Right forelimb (tissue), 1 donor: ENCODE measurements at places on chromosomes 16 and 17.

GRCh38 chr16:31105677-31106213 lies 2.4 kb upstream of the BCKDK start:
- DNase-seq, result peak; percentile 86

- DNase-seq, result no peak
These were observed 42.6 kb downstream of the SOCS1 start for GRCh38 chr16:11213373-11213772.

- no peak for DNase-seq
These were observed 20.3 kb upstream of the NFATC3 start for GRCh38 chr16:68064791-68065365.

- DNase-seq, result no peak
These were observed 377 bp downstream of the USP32 start for GRCh38 chr17:60391471-60392041.

DNA sequence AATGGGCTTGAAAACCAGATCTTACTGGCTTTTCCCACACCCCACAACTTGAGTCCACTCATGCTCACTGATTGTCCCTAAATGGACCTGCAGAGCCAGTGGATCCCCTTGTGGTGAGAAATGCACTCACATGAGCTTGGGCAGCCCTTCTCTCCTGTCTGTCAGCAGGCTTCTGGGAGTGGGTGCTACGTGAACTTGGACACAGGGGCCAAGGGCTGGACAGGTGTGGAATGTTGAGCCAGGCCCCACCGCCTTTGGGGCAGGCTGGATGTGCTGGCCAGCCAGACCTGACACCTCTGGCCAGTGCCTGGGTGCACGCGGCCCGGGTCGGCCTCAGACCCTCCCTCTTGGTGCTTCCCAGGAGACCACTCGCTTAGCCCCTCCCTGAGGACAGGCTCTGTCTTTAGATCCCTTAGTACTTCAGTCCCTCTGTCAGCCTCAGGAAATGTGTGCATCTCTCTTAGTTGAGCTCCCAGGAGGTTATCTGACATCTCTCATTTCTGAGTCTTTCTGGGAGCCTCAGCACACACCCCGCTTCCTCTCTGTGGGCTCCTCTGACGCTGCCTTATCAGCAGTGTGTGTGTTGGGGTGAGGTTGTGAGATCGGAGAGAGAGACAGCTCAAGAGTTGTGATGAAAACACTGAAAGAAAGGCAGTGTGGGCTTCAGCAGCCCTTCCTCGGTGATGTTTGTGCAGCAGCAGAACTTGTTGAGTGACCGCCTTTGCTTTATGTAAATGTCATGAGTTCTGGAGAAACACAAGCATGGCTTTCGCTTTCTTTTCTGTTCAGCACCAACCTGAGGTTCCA lies 117.0 kb downstream of the RAB11FIP4 start:
- DNase-seq, result peak; percentile 37

DNA sequence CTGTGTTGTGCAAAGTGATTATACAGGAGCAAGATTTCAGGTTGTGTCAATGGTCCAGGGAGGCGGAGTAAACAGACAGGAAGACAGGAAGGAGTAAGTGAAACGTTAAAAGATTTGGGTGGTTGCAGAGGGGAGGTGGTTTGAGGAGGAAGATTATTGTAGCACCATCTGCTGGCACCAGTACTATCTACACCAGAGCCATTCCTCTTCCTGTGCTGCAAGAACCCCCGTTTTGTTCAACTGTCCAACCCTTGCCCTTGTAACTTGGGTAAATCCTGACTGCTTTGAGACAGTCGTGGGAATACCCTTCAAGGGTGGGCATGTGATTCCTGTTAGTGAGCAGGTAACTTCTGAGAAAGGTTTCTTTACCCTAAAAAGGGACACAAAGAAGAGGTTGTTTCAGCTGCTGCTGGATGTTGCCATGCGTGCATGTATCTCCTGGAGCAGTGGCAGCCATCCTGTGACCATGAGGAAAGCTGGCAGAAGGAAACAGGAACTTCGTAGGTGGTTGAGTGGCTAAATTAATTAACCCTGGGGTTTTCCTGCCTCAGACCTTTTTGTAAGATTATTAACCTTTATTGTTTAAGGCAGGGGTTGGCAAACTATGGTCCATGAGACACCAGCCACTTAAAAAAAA lies 124.1 kb downstream of the PRKCA start:
- DNase-seq, result no peak

DNA sequence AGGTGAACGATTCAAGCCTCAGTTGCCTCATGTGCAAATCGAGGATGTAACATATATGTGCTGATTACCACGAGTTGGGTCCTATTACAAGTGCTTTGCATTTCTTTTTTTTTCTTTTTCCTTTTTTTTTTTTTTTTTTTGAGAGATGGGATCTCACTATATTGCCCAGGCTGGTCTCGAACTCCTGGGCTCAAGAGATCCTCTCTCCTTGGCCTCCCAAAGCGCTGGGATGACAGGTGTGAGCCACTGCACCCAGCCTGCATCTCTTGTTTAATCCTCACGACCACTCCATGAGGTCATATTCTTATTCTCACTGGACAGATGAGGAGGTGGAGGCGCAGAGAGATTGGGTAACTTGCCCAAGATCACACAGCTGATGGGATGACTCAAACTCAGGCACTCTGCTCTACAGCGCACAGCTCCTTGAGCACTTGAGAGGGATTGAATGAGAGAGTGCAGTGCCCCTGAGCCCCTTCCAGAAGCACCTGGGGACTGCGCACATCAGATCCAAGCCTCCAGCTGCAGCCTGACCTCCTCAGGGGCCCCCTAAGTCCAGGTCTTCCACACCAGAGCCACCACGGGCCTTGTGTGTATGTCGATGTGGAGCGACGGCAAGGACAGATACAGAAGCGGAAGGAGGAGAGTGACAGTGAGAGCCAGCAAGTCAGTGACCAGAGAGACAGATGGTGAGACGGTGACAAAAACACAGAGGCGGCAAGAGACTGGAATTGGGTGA lies 4.9 kb downstream of the STX1B start:
- no peak for DNase-seq

GRCh38 chr16:53826658-53827057 lies 122.7 kb downstream of the FTO start:
- no peak for DNase-seq

DNA sequence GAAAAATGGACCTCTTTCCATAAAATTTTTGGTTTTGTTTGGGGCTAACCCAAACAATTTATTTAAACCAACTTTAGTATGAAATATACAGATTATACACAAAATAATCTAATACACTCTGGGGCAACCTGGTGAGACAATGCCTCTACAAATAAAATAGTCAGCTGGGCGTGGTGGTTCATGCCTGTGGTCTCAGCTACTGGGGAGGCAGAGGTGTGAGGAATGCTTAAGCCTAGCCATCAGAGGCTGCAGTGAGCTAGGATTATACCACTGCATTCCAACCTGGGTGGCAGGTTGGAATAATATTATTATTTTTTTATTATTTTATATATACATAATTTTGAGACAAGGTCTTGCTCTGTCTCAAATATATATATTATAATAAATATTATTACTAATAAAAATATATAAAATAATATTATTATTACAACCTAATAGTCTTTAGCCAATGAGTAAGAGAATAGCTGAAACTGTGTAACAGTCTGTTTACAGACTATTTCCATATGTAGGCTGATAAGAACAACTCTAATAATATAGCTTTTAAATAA lies 50.5 kb downstream of the GLG1 start:
- no peak for DNase-seq

GRCh38 chr17:67648032-67648905 lies 69.5 kb upstream of the NOL11 start:
- no peak for DNase-seq

- no peak for DNase-seq
These were observed 48.5 kb downstream of the WWOX start for GRCh38 chr16:78147911-78148401.

- DNase-seq, result no peak
These were observed 16.4 kb upstream of the HERPUD1 start for GRCh38 chr16:56915336-56916119.

DNA sequence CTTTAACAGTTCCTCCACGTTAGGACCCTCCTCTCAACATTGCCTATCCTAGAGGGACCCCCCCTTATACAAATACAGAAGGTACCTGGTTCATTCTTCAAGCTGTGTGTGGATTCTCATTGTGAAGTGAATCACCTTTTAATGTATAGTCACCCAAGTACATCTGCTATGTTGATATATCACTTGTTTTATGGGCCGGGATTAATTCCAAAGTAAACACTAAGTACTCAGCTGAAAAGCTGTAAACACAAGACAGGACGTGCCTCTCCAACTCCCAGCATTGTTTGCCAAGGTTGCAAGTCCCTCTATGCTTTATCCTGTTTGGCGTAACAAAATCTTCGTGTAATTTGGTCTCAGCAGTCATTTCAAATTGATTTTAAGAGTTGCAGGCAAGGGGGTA lies 123.6 kb downstream of the RBFOX1 start:
- no peak for DNase-seq
